Activated naive CD4-positive, alpha-beta T cell (primary cell): ENCODE measurements at places on chromosomes 6 and 20.

DNA sequence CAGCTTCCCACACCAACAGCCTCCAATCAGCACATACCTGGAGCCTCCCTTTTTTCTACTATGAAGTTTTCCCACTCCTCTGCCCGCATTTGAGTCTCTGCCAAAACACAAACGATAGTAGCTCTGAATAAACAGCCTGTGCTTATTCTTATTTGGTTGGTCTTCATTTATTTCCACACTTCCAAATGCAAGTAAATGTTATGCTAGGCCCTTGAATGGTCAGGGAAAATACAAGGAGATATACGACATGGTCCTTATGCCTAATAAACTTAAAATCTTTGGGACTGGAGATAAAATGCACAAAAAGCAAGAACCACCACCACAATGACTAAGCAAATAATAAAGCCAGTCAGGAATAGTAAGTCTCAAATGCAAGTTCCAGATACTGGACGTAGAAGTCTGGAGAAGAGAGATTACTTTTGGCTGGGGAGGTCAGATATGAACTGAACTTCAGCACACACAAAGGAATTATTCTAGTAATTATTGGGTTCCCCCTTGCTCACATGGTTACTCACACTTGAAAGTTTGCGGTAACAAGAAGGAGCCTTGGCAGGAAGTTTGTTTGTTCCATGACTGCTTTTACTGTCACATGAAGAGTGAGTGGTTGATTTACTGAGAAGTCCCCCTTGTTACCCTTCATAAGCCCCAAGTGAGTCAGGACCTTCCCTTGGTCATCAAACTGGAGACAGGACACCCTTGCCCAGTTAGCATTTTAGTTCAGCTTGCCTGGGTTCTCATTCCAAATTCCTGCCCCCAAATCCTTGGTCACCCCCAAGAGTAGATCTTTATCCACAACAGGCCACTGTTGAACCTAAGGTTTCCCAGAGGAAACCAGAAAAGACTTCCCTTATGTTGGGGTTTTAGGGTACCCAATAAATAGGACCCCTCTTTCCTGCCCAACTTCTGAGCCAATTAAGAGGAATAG, 511.2 kb upstream of the JARID2 start:
- DNase-seq = no peak

DNA sequence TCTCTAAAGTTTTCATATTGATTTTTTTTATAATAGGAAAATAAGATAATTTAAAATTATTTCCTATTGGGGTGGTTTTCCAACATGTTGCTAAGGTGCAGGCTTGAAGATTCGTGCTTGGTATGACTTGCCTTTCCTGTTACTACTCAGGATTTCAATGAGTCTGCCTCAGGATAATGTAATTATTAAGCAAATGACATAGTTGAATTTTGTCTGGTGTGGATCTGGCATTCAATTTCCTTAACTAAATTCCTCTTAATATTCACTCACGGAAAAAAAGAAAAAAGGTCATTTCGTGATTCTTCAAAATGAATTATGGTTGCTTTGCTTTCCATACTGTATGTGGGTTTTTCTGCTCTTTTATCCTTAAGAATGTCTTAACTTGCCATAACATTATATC, 9.3 kb upstream of the FILIP1 start:
- DNase-seq = no peak

- no peak for DNase-seq
These were observed 9.9 kb downstream of the CCDC167 start for GRCh38 chr6:37489697-37490336.

GRCh38 chr20:48490961-48491831, 336.6 kb downstream of the PREX1 start:
- DNase-seq = no peak

DNA sequence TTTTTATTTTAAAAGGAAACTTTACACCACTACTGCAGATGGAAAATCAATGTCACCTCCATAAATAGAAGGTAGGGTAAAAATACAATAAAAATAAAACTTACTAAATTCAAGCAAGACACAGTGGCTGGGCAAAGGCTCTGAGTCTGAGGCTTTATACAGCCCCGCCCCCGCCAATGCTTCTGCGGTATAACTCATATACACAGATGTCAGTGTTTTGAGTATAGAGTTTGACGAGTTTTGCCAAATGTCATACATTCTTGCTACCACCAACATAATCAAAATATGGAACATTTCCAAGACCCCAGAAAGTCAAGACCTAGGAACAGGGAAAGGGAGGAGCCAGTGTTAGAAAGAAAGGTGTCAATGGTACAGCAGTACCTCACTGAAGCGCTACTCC, 12.8 kb downstream of the NFATC2 start:
- peak; percentile 20 for DNase-seq

DNA sequence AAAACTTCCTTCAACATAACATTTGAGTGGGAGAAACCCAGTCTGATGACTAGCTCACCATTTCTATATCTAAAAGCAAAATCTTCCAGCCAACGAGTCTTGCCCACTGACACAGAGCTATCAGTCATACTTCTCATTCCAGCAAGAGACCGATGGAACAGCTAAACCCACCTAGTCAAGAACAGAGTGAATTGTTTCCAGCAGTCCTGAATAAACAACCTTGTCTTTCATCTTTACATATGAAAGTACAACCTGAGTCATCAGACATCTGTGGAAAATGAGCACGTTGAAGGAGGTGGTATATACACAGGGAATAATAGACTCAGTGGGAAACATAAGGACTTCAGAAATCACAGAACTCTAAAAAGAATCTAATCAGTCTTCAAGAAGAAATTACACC, 23.8 kb downstream of the NRSN1 start:
- no peak for DNase-seq

GRCh38 chr6:13226071-13226470, 102.3 kb downstream of the TBC1D7 start:
- no peak for DNase-seq

DNA sequence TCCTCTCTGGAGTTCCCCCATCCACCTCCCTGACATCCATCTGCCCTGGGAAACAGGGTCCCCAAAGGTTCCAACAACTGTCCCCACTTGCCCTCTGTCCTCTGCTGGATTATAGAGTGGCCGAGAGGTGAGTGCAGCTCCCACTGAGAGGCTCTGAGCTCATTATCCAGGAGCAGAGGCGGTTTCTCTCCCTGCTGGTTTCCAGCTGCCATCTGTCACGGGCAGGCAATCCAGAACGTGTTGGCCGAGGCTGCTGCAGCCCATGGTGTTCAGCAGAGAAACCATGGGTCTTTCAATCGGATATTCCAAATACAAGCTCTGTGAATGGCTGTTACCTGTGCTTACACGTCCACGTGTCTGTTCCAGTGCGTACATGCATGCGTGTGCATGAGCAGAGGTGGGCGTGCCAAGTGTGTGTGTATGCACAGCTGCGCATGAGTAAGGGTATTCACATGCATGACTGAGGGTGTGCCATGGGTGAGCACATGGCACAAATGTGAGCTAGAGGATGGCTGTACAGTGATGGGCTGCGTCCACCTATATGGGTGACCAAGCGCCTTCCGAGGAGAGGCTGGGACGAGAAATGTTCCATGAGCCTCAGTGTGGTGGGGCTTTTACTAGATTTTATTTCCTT, 183.7 kb upstream of the PMEPA1 start:
- no peak for DNase-seq

DNA sequence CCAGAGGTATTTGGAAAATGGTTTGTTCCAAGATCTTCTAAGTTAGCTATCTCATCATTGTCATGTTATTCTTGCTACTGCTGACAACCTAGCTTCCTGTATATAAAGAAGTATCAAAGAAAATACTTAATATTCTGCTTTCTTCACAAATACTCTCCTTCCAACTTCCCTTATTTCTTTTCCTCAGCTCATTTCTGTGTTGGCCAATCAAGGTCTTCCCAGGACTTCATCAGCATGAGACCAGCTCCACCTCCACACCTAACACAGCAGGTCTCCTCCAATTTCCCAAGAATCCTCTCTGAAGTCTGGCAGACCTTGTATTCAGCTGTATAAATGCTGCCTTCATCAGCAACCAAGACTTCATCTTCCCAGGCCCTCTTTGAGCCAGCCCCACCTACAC, 538.6 kb upstream of the JARID2 start:
- DNase-seq = no peak

- no peak for DNase-seq
These were observed 359.0 kb downstream of the ZFAND3 start for GRCh38 chr6:38178584-38178886.

- no peak for DNase-seq
These were observed 343 bp downstream of the SNAP91 start for GRCh38 chr6:83708546-83708969.

GRCh38 chr6:548517-548916, 108.4 kb downstream of the HUS1B start:
- no peak for DNase-seq

GRCh38 chr20:43171930-43172329, 17.8 kb downstream of the PTPRT start:
- no peak for DNase-seq
